ENCODE measurements at places on chromosomes 6 and 20. TPM values are rescaled to one million over a fixed set of nuclear protein-coding genes. Genes with fewer than 3 reads are reported as not detected.
A peak's percentile ranks its signal among the peaks of the same experiment; 100 is the strongest.

The RIMS4 gene
- total RNA-seq: 0.53 TPM

The TNF gene
- total RNA-seq: 0.79 TPM

The PLN gene
- total RNA-seq: 0.43 TPM

The GSTA2 gene
- not detected for total RNA-seq

The SYCP2 gene
- total RNA-seq: 0.27 TPM

The ESR1 gene
- total RNA-seq: 0.05 TPM

The AKIRIN2 gene
- 65.4 TPM for total RNA-seq

DNA sequence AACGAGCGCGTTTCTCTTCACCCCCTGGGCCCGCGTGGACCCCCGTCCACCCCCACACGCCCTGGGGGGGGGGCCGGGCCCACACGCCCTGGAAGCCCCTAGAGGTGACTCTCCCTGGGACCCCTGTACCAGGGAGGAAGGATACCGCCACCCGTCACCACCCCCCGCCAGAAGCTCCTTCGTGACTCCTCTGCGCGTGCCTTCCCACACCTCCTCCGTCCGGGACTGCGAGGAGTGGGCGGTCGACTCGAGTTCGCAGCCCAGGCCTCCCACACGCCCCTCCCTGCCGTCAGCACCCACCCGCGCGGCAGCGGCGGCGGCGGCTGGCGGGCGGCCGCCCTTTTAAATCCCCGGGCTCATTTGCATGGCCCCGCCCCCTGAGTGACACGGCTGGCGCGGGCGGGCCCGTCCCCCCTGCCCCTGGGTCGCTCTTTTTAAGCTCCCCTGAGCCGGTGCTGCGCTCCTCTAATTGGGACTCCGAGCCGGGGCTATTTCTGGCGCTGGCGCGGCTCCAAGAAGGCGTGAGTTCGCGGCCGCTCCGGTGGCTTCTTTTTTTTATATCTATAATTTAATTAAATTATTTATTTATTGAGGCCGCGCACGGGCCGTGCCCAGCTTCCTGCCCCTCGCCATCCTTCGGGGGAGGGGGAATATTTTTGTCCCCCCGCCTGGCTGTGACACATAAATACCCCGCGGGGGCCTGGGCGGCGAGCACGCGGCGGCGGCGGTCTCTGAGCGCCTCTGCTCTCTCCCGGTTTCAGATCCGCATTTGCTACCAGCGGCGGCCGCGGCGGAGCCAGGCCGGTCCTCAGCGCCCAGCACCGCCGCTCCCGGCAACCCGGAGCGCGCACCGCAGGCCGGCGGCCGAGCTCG lies at the start of gene HMGA1:
Gene HMGA1, plus strand, starts transcription at position 431 of the 873 bp plus-strand sequence. CDS start 3,908 bp downstream, outside the sequence.
- DNase-seq: peak; percentile 68
- peaks cover 36% of the 10 kb centered on the region for H3K4me1 ChIP-seq
- H3K27ac ChIP-seq: peak within 1 kb of the TSS; percentile 81

GRCh38 chr6:14025160-14025559 lies 92.4 kb upstream of the CD83 start:
- no peaks in the 10 kb centered on the region for H3K4me1 ChIP-seq
- no peaks in the 10 kb centered on the region for H3K36me3 ChIP-seq
- H3K27ac ChIP-seq: no peak overlapping the region
- no peaks in the 10 kb centered on the region for H3K27me3 ChIP-seq
- no peak for DNase-seq

GRCh38 chr6:118808793-118809638 lies 84.9 kb upstream of the ASF1A start:
- H3K27me3 ChIP-seq: no peaks in the 10 kb centered on the region
- H3K36me3 ChIP-seq: no peaks in the 10 kb centered on the region
- no peak for DNase-seq
- no peak overlapping the region for H3K27ac ChIP-seq

GRCh38 chr6:146950351-146950835 lies 253.8 kb upstream of the STXBP5 start:
- no peak overlapping the region for H3K27ac ChIP-seq
- DNase-seq: no peak
- no peak overlapping the region for H3K4me3 ChIP-seq
- H3K4me1 ChIP-seq: no peaks in the 10 kb centered on the region

DNA sequence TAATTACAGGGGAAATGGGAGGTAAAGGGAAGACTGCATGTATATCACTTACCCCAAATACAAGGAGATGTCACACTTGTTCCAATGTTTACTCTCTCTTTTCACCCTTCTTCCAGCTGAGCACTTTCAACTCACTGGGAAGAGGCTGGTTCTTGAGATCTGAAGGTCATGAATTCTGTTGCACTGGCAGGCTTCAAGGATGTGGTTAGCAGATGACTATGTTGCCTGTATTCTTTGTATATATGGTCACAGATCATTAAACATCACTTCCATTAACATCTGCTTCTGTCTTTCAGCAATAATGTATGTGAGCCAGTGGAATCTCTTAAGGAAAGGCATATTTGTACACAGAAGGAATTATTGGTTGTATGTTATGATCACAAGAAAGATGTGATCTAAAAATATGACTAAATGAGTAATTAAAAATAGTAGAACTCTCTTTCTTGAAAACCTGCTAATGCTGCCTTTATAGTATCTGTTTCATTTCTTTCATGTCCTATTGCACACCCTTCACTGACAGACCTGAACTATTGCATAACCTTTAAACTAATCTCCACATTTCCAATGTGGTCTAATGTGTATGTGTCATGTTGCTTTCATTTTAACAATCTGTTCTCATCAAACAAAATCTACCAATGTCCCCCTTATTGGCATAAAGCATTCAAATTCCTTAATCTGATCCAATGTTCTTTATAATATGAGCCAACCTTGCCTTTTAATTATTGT lies 131.4 kb upstream of the EPHA7 start:
- no peak overlapping the region for H3K4me3 ChIP-seq
- H3K36me3 ChIP-seq: no peaks in the 10 kb centered on the region
- no peaks in the 10 kb centered on the region for H3K27me3 ChIP-seq
- no peaks in the 10 kb centered on the region for H3K4me1 ChIP-seq
- H3K27ac ChIP-seq: no peak overlapping the region

DNA sequence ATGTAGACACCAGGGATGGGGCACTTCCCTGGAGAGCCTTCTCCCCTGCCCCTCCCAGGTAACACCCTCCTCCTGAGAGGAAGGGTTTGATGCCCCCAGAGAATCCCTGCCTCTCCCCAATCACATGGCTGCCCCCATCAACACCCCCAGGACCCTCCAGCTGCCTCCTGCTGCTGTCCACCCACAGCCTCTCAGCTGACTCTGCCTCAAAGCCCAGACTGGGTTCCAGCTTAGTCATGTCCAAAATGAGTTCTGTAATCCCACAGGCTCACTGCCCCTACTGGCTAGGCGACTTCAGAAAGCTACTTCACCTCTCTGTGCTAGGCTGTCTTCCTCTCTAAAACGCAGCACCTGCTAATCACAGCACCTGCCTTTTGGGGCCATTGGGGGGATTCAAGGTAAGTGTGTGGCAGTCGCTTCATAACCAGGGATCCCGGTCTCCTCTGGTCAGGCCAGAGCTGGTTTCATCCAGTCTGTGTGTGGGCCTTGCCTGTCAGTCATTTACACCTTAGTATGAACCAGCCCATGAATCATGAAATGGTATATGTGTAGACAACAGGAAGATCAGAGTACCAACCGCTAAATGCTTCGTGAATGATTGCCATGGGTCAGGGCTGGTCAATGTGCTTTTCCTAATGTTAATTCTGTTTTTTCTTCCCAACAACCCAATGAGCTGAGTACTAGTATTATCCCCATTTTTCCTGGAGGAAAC lies 40.4 kb downstream of the TFEB start:
- peak; percentile 26 for DNase-seq
- H3K36me3 ChIP-seq: no peaks in the 10 kb centered on the region
- no peak overlapping the region for H3K27ac ChIP-seq
- no peak overlapping the region for H3K4me3 ChIP-seq
- no peaks in the 10 kb centered on the region for H3K27me3 ChIP-seq

GRCh38 chr20:35866418-35867202 lies 87.7 kb downstream of the SCAND1 start:
- H3K4me3 ChIP-seq: no peak overlapping the region
- H3K27me3 ChIP-seq: no peaks in the 10 kb centered on the region
- peak; percentile 87 for DNase-seq
- peak overlapping the region; percentile 82 for H3K27ac ChIP-seq

- H3K27me3 ChIP-seq: no peaks in the 10 kb centered on the region
- no peak overlapping the region for H3K27ac ChIP-seq
- H3K4me3 ChIP-seq: no peak overlapping the region
Observed at GRCh38 chr6:36592221-36592655, 1.9 kb upstream of the SRSF3 start.

- peaks cover under 1% of the 10 kb centered on the region for H3K4me1 ChIP-seq
- no peak overlapping the region for H3K27ac ChIP-seq
- peak; percentile 73 for DNase-seq
- H3K27me3 ChIP-seq: no peaks in the 10 kb centered on the region
- H3K4me3 ChIP-seq: no peak overlapping the region
Observed at GRCh38 chr20:1423625-1424106, 30.8 kb upstream of the FKBP1A start.

- no peak overlapping the region for H3K27ac ChIP-seq
- DNase-seq: peak; percentile 36
- H3K4me3 ChIP-seq: no peak overlapping the region
- H3K27me3 ChIP-seq: no peaks in the 10 kb centered on the region
- no peaks in the 10 kb centered on the region for H3K4me1 ChIP-seq
Observed at GRCh38 chr6:84696166-84696565, 68.2 kb downstream of the TBX18 start.

- H3K4me1 ChIP-seq: peaks cover 16% of the 10 kb centered on the region
- no peaks in the 10 kb centered on the region for H3K36me3 ChIP-seq
- no peak for DNase-seq
- H3K27ac ChIP-seq: peak overlapping the region; percentile 73
- H3K4me3 ChIP-seq: peak overlapping the region; percentile 86
Observed at GRCh38 chr6:111871725-111872400, 1.4 kb downstream of the FYN start.

DNA sequence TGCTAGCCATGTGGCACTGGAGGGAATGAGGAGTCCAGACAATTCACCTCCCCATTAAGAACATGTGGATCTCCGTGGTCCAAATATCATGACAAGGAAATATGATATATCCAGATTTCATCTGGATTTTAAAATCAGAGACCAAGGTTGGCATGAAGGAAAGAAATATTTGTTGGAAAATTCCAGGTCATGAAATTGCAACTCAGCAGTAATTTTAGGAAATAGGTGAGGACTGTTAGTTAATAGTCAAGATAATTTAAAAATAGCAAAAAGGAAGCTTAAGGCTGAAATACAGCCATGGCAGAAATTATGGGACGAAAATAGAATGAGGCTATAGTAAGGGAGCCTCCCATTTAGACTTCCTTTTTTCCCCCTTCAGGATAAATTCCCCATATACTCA lies 26.9 kb downstream of the DEFB114 start:
- DNase-seq: no peak
- H3K4me3 ChIP-seq: no peak overlapping the region
- H3K27me3 ChIP-seq: no peaks in the 10 kb centered on the region
- no peaks in the 10 kb centered on the region for H3K4me1 ChIP-seq

- H3K4me3 ChIP-seq: no peak overlapping the region
- H3K27ac ChIP-seq: no peak overlapping the region
- no peak for DNase-seq
- H3K36me3 ChIP-seq: no peaks in the 10 kb centered on the region
- no peaks in the 10 kb centered on the region for H3K4me1 ChIP-seq
Observed at GRCh38 chr20:14489544-14489943, 152.1 kb upstream of the FLRT3 start.

Measured in astrocyte (in vitro differentiated cells and primary cell).